ENCODE measurements at places on chromosomes 5 and 9. TPM values are rescaled to one million over a fixed set of nuclear protein-coding genes. Genes with fewer than 3 reads are reported as not detected.

The PTPRD gene
- not detected for total RNA-seq

The CARTPT gene
- not detected for total RNA-seq

The FOXD4L6 gene
- not detected for total RNA-seq

The TYRP1 gene
- not detected for total RNA-seq

The HDAC3 gene
- 110 TPM for total RNA-seq

The HMCN2 gene
- not detected for total RNA-seq

The BTNL9 gene
- 0.41 TPM for total RNA-seq

The TNFSF15 gene
- 0.35 TPM for total RNA-seq

The PALM2AKAP2 gene
- total RNA-seq: not detected

The KCNMB1 gene
- not detected for total RNA-seq

The FBLL1 gene
- not detected for total RNA-seq

The EGFL7 gene
- 0.61 TPM for total RNA-seq

The PCDHGA1 gene
- total RNA-seq: not detected

The ASPN gene
- total RNA-seq: not detected

The RNF44 gene
- total RNA-seq: 83.5 TPM

The SLC36A2 gene
- not detected for total RNA-seq

The KIF4B gene
- total RNA-seq: 0.14 TPM

The ADAMTS16 gene
- not detected for total RNA-seq

- no peak for DNase-seq
These were observed 82.9 kb downstream of the RAPGEF1 start for GRCh38 chr9:131657037-131657377.

- no peak for DNase-seq
These were observed 130.0 kb downstream of the C9orf152 start for GRCh38 chr9:110077925-110078324.

GRCh38 chr9:115341426-115341825 is 223.5 kb upstream of the TNC start:
- DNase-seq: no peak

- DNase-seq: no peak
These were observed 39.6 kb downstream of the TRIO start for GRCh38 chr5:14182761-14183160.

- DNase-seq: no peak
These were observed 44.9 kb upstream of the ZNF366 start for GRCh38 chr5:72552041-72552557.

GRCh38 chr5:68554571-68555279 is 339.2 kb downstream of the PIK3R1 start:
- DNase-seq: no peak

GRCh38 chr9:110088099-110088498 is 119.9 kb downstream of the C9orf152 start:
- no peak for DNase-seq

- DNase-seq: no peak
These were observed 122.2 kb downstream of the CRB2 start for GRCh38 chr9:123478160-123478559.

DNA sequence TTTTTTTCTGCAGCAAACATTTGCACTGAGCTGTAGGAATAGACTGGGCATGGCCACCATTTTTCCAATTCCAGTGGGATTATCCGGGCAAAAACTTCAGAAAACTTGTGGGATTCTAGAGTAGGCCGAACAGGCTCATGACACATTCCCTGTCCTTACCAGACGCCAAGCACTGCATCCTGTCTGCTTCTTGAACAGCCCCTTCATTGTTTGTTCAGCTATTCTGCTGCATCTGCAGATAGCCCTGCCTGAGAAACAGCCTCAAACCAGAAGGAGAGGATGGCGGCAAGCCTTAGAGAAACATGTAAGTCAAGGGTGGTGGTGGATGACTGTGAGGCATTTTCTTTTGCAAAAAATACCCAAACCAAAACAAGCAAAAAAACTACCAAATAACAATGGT is 111.8 kb upstream of the NTRK2 start:
- DNase-seq: no peak

DNA sequence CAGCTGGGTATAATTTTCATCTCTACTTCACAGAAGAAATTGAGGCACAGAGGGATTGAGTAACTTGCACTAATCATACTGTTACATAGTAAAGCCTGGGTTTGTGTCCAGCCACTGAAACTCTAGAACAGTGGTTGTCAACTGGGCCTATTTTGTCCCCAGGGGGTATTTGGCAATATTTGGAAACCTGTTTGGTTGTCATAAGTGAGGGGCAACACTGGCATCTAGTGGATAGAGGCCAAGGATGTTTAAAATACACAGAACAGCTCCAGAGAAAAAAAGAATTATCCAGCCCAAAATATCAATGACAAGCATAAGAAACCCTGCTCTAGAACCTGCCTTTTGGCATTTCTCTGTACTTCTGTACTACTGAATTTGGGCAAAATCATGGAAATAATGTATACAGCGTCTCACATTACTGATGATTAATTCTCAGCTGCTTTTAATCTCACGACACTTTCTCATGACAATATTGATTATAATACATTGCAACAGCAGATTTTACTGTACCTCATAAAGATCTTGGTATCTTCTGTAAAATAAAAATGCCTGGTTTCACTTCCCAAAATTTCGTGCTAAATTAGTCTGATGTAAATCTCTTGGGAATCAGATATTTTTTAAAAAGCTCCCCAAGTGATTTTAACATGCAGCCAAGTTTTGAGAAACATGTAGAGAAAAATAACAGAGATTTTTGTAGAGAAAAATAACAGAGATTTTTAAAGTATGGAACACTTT is 112.7 kb downstream of the RORB start:
- DNase-seq: no peak

GRCh38 chr5:178644826-178645545 is 18.1 kb upstream of the CLK4 start:
- no peak for DNase-seq

GRCh38 chr5:174245516-174246075 is 200.1 kb downstream of the NSG2 start:
- no peak for DNase-seq

DNA sequence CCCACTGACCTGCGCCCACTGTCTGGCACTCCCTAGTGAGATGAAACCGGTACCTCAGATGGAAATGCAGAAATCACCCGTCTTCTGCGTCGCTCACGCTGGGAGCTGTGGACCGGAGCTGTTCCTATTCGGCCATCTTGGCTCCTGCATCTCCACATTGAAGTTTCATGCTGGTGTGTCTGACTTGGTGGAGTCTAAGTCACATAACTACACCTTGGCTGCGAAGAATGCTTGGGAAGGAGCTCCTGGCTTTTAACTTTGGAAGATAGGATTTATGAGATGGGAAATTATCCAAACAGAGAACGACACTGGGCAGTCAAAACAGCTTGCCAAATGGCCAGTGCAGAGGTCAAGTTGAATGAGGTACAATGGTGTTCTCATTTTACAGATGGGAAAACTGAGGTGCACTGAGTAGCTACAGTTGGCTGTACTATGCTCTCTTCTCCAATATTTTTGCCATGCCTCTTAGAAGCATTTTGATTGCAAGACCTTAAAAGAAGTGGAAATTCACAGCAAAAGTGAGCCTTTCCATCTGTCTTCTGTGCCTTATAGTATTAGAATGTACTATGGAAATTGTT is 36.7 kb downstream of the CCDC192 start:
- DNase-seq: no peak

- no peak for DNase-seq
These were observed 684.0 kb upstream of the ACO1 start for GRCh38 chr9:31700252-31701045.

DNA sequence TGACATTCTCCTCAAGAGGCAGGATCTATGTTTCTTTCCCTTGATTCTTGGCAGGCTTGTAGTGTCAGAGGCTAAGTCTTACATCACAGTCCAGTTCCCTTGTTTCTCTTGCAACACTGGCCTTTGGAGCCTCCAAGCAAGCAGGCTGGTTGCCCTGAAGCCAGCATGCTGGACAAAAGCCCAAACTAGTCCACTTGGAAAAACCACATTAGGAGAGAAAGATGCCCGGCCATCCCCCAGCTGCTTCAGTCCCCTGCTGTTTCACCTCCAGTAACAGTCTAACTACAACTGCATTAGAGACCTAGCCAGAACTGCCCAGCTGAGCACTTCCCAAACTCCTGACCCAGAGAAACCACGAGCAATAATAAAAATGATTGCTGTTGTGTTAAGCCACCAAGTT is 87.6 kb downstream of the ADAMTS6 start:
- no peak for DNase-seq

- DNase-seq: no peak
These were observed 77.0 kb upstream of the RASA1 start for GRCh38 chr5:87190687-87191086.

GRCh38 chr5:88551724-88552345 is 283.2 kb upstream of the TMEM161B start:
- DNase-seq: no peak

- no peak for DNase-seq
These were observed 535 bp downstream of the DOLPP1 start for GRCh38 chr9:129081388-129081904.

GRCh38 chr9:27352457-27353165 is 55.7 kb upstream of the EQTN start:
- DNase-seq: no peak

GRCh38 chr5:100777680-100778300 is 125.3 kb downstream of the ST8SIA4 start:
- no peak for DNase-seq

GRCh38 chr5:6783787-6784186 is 70.6 kb downstream of the TENT4A start:
- no peak for DNase-seq

DNA sequence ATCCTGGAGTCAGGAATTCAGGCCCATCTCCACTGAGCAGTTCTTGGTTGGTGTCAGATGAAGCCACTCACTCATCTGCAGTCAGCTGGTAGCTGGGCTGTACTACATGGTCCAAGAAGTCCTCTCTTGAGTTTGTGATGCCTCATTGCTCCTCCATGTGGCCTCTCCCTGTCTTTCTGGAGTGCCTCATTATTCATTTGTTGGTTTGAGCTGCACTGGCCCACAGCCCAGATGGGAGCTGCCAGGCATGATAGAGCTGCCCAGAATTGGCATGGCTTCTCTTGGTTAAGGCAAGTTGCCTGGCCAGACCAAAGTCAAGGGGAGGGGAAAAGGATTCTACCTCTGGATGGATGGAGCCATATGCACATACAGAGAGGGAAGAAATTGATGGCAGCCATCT is 8.0 kb downstream of the PTCD2 start:
- no peak for DNase-seq

DNA sequence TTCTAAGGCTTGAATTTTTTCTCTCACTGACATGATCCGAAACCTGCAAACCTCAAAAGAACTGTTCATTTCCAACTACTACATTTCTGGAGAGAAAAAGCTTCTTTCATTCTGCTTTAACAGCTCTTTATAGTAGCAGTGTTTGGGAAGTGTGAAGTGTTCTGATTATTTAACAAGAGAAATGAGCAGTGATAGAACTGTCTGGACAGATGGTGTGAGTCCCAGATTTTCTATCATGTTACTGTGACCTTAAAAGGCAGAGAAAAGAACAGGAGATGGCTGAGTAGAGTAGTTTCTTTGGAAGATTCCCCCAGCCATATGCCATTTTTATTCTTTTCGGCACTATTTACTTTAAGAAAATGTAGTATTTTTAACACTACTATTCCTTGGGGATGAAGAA is 41.3 kb upstream of the TAL2 start:
- no peak for DNase-seq

GRCh38 chr5:159097784-159098602 is 1.7 kb downstream of the EBF1 start:
- DNase-seq: no peak

Data from activated naive CD4-positive, alpha-beta T cell treated with anti-CD3 and anti-CD28 coated beads, Interleukin-2, amount 50 U/mL, for 72 hours (primary cell).